ENCODE measurements at places on chromosomes 12 and 14.

DNA sequence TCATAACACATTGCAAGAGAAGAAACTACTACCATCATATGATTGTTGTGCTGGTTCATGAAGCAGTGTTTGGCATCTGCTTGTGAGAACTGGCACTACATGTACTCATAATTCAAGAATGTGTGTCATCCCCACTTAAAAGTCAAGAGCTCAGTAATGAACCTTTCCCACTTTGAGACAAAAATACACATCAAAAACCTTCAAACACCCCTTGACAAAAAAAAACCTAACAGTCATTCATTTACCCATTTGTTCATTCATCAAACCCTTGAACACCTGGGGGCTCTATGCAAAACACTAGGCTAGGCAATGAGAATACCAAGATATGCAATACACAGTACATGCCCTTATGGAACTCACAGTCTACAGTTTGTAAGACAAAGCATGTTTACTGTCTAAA lies 40.0 kb downstream of the KIF21A start:
- DNase-seq: no peak

DNA sequence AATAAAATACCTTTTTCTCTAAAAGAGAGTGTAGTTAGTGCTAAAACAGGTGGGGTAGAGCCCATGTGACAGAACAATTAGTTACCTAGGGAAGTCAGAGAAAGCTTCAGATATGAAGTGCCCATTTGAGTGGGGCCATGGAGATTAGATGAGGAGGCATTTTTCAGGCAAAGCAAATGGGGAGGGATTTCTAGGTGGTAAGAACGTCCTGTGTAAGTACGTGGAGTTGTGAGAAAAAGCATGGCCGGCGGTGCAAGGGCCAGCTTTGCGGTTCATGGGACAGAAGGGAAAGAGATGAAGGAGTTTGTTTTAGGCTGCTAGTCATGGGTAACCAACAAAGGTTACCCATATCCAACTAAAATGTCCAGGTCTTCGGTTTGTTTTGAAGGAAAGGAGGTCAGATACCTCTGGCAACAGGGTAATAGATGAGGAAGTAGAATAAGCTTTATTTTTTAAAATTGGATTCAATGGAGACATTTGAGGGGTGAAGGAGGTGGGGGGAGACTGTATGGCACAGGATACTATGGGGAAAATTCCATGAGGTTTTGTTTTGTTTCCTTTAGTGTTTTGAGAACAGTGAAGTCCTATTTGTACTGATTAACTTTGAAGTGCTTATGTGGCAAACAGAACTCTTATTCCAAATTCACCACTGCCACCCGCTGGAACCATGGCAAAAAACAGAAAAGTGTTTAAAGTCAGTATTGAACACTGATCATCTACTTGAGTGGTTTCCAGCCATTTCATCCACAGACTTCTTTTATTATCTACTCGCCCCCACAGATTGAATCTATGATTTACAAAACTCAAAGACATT lies 10.0 kb upstream of the SNRPF start:
- DNase-seq: no peak

DNA sequence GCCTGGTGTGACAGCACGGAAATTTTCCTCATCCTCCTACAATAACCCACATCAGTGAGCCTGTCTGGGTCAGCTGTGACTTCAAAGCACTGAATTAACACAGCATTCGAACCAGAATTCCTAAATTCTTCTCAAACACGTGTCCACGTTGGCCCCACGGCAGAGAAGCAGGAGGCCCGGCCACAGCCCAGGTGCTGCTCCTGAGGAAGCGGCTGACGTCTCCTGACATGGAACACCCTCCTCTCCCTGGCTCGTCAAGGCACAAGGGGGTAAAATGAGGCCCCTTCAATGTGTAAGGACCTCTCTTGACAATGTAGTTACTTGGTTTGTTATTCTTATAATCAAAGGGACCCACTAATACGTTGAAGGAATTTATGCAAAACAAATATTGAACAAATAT lies 156.3 kb upstream of the GSC start:
- DNase-seq: no peak

DNA sequence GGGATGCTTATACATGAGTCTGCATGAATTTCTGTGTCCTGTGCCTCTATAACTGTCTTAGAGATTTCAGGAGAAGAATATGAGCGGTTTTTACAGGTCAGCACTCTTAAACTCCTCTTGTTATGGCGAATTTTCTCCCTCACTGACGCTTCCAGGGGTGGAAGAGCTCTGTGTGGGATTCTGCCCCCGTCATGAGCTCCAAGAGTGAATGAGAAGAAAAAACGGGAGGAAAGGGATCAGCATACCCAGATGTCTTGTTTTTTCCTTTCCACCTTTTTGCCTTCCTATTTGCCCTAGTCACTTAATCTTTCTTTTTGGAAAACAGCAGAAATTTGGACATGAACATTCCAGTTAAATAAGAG lies 651 bp downstream of the PFKM start:
- no peak for DNase-seq

- no peak for DNase-seq
These were observed 74.7 kb downstream of the TMTC1 start for GRCh38 chr12:29709054-29709453.

GRCh38 chr12:116937640-116938039 lies 26.9 kb downstream of the FBXW8 start:
- DNase-seq: no peak

DNA sequence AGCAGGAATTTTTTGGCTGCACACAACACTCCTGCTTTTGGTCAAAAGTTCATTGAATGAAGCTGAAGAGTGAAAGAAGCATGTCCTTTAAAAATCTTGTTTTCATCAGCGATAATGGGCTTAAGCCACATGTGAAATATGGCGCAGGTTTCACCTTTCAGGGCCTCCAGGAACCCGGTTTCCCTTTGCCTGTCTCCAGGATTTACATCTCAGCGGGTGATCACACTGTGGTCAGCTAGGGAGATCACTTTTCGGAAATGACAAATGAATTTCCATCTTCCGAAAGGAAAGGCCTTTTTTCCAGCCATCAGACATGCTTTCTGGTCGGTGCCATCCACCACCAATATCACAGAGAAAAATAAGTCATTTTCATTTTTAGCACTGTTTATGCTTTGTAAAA lies 727.1 kb upstream of the TBX3 start:
- DNase-seq: no peak

DNA sequence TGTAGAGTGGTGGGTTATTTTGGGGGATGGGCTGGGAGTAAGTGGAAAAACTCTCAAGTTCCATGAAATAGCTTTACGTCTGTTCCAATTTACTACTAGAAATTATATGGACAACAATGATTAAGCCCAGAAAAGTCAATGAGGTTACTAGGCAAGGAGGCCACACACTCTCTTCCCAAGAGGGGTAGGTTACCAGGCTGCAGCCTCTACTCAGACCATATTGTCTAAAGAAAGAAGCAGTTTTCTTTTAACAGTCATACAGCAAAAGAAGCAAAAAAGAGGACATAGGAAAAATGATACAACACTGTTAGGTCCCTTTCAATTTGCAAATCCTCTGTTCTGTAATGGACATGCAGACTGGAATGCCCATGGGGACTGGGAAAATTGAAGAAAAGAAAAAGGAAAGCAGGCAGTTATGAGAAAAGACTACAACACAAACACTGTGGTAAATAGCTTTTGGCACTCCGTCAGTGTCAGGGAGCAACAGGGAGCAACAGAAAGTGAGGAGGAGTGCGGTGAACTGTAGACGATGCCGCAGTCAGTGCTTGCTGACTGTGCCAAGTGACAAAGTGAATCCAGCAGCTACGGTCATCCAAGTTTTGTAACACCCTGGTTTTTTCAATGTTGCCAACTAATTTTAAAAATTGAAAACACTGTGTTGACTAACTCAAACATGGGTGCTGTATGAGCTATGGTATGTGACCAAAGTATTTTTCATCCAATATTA lies 39.8 kb upstream of the HMGA2 start:
- no peak for DNase-seq

DNA sequence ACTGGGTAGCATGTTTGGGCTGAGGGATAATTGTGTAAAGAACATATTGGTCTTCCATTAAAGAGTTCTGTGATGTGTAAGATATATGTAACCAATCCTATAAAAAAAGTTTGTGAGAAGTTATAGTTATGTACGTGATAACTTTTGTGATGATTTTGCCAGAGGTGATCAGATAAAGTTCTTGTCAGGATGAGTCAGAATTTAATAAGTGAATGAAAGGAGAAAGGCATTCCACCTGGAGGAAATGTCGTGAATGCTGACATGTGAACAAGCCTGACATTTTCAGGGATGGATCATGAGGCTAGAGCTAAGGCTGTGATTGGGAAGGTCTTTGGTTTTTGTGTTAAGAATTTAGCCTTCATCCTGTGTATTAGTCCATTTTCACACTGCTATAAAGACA lies 241.5 kb downstream of the SNAPC1 start:
- DNase-seq: no peak

DNA sequence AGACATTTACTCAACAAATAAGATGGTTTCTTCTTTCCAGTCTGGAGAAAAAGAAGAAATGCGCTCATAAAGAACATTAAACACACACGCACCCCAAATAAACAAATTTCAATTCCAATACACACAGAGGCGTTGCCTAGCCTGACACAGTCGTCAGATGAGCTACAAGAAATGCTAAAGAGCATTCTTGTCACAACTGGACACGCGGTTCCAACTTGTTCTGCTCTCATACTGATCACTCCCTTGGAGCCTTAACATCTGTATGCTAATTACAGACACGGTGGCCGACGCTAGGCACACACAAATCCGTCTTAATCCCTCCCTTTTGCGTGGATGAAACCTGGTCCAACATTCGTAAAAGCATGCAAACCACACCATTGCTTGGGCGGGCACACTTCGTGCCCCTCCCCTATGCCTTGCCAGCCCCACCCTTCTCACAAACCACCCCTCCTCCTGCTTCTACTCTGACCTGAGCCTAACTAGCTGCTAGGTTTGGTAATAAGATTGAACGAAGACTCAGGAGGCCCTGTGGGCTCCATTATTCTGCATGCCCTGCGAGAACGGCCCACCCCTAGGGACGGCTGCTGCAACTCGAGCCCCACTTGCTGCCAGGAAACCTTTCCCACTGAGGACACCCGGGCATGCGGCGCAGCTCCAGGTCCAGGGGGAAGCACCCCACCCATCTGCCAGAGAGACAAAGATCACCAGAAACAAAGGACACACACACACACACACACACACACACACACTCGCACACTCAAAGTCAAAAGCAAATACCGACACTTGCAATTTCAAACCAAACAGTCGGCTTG lies 1.2 kb downstream of the KCNK10 start:
- DNase-seq: no peak

- DNase-seq: no peak
These were observed 27.9 kb downstream of the SIX1 start for GRCh38 chr14:60621386-60621785.

DNA sequence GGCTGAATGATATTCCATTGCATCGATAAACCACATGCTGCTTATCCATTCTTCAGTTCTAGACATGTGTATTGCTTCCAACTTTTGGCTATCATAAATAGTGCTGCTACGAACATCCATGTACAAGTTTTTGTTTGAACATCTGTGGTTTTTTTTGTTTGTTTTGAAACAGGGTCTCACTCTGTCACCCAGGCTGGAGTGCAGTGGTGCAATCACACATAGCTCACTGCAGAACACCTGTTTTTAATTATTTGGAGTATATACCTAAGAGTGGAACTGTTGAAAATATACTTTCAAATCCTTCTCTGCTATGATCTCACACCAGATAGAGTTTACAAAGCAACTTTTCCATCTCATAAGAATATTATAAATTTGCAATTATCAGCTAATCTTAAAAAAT lies 124.2 kb downstream of the TTC7B start:
- no peak for DNase-seq

Measured in stimulated activated CD4-positive, alpha-beta T cell treated with anti-CD3 and anti-CD28 coated beads, Interleukin-2, amount 100 ng/mL, for 48 hours (primary cell).